ENCODE measurements at places on chromosomes 6 and 20.

- no peak for DNase-seq
Observed at GRCh38 chr20:2285613-2286012, 10.2 kb upstream of the TGM3 start.

GRCh38 chr20:8242066-8242465 lies 110.0 kb downstream of the PLCB1 start:
- no peak for DNase-seq

GRCh38 chr20:40254023-40254772 lies 434.8 kb downstream of the MAFB start:
- no peak for DNase-seq

- no peak for DNase-seq
Observed at GRCh38 chr6:14068133-14068532, 49.4 kb upstream of the CD83 start.

- no peak for DNase-seq
Observed at GRCh38 chr20:32236048-32236533, 28.4 kb downstream of the POFUT1 start.

- DNase-seq = no peak
Observed at GRCh38 chr20:37265152-37265551, 3.5 kb upstream of the GHRH start.

GRCh38 chr6:4707011-4707410 lies 69.2 kb upstream of the CDYL start:
- DNase-seq = no peak

GRCh38 chr6:47203266-47203937 lies 106.3 kb downstream of the TNFRSF21 start:
- no peak for DNase-seq
